ENCODE measurements at places on chromosomes 5 and 9.

- no peak for DNase-seq
Observed at GRCh38 chr9:136218271-136218670, 13.3 kb upstream of the LHX3 start.

DNA sequence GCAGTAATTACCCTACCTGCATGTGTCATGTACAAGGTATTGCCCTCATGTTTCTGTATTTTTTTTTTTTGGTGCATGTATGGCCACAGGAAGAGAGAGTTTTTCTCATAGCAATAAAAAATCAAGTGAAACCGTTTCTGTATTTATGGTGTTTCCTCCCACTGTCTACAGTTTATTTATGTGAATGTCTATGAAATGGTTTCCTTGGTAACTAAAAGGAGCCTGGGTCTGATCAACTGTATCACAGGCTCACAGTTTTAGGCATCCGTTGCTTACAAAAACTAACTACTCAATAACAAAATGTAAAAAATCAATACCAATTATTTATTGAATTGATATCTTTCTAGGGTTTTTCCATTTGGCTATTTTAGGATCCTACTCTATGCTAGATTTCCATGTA, 464.4 kb downstream of the TAF11L14 start:
- DNase-seq, result no peak

- DNase-seq, result no peak
Observed at GRCh38 chr9:29928072-29928471, 2354.8 kb upstream of the C9orf72 start.

GRCh38 chr9:114604989-114605388, 6.1 kb upstream of the TMEM268 start:
- DNase-seq, result no peak

DNA sequence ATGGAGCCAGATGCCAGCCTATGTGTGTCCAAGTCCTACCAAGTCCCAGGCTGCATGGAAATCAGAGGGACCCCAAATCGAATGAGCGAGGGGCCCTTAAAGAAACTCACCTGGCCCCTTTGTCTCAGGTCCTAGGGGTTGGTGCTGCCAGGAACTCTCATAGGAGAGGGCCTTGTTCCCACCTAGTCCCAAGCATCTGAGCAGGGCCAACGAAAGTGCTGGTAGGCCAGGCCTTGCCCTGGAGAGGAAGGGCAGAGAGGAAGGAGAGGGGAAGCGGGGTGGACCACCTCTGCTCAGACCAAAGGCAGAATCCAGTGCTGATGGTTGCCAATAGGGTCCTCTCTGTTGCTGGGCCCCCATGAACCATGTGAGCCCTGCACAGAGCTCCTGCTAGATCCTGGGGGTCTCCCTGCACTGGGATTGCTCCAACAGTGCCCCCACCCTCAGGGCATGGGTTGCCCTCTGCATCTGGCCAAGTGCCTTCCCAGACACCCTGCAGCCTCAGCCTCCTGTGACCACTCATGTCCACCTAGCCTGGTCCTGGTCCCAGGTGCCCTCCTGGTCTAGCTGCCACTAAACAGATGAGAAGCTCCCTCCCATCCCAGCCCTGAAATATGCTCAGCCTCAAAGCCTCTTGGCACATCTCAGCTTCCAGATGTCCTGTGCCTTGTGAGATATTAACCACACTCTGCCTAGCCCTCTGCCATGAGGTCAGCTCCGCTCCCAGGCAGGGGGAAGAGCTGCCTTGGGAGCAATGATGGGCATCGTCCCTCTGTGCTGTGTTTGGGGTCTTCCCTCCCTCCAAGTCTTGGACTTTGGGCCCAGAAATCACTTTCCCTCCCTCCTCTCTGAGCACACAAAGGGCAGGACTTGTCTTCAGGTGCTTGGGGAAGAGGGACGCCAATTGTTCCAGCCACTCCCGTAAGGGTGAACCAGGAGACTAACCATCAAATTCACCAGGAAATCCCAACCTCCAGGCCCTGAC, 109.6 kb downstream of the ADAMTS2 start:
- no peak for DNase-seq

DNA sequence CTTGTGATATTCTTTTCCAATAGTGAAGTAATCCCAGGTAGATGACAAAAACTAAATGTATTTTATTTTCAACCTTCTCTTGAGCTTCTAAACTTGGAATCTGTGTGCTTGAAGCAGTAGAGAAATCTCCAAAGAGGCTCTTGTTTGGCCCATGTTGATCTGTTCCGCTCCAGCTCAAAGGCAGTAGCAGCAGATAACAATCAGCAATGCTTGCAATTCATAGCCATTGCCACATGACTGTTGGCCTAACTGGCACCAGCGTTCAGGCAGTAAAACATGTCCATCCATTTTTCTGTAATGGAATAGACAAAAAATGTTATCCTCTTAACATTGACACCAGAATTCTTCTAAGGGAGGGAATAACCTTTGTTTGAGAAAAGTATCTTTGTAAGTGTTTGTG, 270.7 kb upstream of the MSX2 start:
- no peak for DNase-seq

DNA sequence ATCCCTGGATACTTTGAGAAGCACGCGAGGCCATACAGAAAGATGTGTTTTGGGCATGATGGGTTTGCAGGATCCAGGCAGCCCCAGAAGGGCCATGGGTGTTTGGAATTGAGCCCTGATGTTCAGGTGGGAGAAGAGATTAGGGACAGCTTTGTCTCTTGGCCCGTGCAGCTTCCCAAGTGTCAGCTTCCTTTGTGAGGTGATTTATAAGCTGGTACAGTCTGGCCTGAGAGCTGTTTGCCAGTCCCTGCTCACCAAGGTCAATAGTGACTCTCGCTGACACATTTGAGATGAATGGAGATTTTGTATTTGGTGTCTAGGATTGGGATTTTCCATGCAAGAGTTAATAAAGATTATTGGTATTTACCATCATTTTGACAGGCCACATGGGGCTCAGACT, 165.9 kb downstream of the ICE1 start:
- no peak for DNase-seq

DNA sequence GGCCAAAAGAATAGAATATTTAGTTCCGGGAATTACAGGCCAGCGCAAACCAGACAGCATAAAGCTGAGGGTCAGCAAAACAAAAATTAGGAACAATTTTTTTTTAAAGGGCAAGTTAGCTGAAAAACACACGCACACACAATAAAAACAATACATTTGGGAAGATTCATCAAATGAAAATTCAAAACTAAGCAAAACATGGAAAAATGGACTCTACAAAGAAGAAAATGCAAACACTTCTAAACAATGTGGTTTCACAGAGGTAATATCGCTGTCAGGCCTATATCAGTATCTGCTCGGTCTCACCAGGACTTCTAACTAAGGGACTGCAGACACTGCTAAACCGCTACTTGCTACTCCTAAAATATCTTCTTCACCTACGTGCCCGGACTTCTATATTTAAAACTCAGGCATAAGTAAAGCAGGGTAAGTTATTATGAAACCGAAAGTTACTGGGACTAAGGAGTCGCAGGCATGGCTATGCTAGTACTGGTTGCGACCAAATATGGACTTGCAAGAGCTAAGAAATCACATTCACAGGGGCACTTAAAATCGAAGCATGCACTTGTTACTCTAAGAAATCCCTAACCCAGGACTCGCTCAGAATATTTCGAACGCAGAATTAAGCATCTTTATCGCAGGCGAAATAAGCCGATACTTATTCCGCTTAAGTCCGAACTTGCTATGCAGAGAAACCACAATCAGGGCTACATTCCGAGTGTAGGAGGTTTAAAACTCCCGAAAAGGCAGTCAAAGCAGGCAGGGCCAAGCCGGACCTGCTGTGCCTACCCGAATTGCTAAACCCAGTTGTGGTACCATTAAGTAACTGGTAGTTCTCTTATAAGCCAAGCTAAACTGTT, 2.3 kb downstream of the ANXA2R start:
- no peak for DNase-seq

DNA sequence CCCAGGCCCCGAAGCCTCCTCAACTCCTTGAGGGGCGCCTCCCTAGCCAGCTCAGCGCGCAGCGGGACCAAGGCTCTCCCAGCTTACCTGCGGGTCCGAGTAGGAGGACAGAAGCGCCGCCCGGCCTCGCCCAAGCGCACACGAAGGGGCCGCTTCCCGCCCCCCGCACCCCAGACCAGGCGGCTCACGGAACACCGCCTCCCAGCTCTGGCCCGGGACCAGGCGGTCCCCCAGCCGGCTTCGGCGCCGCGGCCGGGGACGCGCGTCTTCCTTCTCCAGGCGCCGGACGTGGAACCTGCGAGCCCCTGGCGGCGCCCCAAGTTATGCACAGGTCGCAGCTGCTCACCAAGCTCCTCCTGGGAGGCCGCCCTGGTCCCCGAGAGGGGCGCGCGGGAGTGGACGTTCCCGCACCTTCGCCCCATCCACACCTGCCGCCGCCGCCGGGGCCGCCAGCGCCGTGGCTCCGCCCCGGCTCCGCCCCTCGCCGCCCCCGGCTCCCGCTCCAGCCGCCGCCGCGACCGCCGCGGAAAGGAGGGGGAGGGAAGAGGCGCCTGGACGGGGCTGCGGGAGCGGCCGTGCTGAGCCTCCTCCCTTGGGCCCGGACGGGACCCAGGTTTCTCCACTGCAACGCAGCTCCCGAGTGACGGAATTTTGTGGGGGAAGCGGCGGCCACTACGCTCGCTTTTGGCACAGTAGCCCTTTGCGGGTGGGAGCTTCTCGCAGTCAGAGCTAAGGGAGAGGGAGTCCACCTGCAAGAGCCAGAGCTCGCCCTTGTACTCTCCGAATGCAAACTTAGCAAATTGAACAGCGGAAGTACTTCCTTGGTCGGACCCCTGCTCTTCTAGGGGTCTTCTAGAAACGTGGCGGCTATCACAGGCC, 77.5 kb upstream of the IFNE start:
- peak; percentile 22 for DNase-seq

GRCh38 chr5:67238191-67238590, 41.6 kb upstream of the CD180 start:
- no peak for DNase-seq

DNA sequence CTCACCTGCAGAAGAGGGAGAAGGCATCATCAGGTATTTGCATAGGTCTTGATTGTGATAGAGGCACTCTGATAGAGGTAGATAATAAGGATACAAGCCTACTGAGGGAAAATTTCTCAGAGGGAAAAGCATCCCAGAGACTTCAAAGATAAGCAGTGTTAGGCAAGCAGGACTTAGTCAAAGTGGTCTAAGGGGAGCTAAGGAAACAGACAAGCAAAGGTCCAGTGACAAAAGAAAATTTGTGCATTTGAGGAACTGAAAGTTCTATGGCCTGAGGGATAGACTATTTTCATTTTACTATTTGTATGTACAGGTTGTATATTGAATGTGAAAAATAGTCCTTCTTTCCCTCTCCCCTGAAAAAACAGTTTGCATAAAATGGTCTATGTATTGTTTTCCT, 27.4 kb downstream of the OXCT1 start:
- DNase-seq, result no peak

GRCh38 chr5:135720191-135720590, 114.3 kb upstream of the SLC25A48 start:
- DNase-seq, result no peak

GRCh38 chr5:149674686-149675085, 55.4 kb upstream of the PPARGC1B start:
- DNase-seq, result no peak

DNA sequence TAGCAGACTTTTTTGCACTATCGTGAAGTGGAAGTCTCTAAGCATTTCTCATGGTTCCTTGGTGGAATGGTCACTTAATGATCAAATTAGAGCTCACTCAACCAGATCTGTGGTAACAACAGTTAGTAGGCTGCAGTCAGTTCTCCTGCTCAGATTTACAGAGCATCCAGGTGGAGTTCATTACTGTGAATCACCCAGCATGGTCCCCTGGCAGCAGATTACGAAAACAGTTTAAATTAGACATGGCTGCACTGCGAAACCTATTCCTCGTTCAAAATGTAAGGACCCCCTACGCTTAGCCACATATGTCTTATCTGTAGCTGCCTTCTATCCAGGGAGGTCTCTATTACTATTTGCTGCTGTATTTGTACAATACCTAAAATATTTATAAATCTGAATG, 823.6 kb upstream of the ARRDC3 start:
- no peak for DNase-seq

DNA sequence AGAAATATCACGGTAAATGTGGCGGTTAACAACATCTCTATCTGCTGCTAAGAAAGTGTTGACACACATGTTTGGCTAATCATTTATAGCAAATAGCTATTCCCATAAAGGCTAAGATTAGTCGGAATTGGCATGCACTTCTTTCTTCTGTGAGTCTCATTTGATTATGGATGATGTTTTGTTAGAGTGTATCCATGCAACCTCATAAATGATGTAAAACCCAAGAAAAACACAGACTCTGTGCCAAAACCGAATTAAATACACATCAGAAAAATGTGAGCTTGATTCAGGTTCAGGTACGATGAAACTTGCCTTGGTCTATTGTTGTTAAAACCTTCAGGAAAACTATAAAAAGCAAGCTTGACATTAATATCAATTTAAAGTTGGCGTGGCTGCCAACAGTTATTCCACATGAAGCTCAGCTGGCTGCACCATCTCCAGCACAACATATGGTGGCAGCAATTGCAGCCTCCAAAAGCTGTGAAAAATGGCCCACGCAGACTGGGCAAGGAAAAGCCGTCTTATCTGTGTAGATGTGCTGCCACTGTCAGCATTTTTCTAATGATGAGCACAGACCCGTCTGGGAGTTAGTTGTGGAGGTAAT, 41.1 kb upstream of the ICE1 start:
- DNase-seq, result no peak

GRCh38 chr5:125452991-125453390, 706.6 kb upstream of the ZNF608 start:
- no peak for DNase-seq

- no peak for DNase-seq
Observed at GRCh38 chr9:3960661-3961144, 339.2 kb downstream of the GLIS3 start.

DNA sequence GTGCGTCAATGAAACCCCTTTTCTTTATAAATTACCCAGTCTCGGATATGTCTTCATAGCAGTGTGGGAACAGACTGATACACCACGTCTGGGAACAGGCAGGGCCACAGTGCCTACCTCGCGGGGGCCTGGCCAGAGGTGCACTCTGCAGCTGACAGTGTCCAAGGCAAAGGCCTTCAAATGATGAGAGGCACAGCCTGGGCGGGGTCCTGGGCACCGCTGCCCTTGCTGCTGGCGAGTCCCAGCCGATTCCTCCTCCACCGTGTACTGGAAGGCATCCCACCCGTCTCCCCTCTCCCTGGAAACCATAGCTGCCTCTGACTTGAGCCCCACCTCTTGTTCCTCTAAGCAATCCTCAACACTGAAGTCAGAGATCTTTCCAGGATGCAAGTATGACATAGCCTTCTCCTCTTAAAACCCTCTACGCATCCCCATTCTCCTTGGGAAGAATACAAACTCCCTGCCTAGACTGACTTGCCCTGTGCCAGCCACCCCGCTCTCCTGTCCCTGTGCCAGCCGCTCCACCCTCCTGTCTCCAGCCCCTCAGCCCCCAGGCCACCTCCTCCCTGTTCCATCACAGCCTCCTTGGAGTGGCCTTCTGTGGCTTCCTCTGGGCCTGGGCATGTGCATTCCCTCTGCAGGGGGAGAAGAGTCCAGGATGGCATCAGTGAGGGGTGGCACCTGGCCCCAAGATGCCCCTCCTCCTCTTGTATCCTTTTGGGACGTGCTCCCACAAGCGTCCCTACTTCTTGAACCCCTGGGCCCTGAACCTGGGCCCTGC, 8.1 kb upstream of the COL5A1 start:
- DNase-seq, result no peak

Measured in activated CD8-positive, alpha-beta memory T cell treated with anti-CD3 and anti-CD28 coated beads for 1 hour (primary cell).